ENCODE measurements at places on chromosomes 7 and 10. TPM values are rescaled to one million over a fixed set of nuclear protein-coding genes. Genes with fewer than 3 reads are reported as not detected.
A peak's percentile ranks its signal among the peaks of the same experiment; 100 is the strongest.

Gene ADAP1
- 33.3 TPM for total RNA-seq

Gene MPP7
- 124 TPM for total RNA-seq

Gene VSTM4
- total RNA-seq: 2.6 TPM

- DNase-seq: no peak
Observed at GRCh38 chr7:97024209-97025129, at the start of gene DLX5. DLX5 (minus strand) TSS chr7:97024831; CDS start chr7:97024623, 208 bp downstream.

DNA sequence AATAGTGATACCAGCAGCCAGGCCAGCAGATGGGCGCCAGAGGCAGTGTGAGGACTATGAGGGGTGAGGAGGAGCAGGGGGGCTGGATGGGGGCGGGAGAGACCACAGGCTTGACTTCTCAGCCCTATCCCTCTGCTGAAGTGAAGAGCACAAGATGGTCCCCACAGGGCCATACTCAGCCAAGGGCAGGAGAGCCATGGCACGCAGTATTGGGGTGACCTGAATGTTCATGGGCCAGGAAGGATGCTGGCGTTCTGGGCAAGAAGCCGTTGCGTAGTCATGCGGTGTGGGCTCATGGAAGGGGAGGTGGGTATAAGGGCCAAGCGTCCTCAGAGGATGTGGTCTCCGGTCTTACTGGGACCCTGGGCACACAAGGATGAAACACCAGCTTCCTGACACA is 146.3 kb downstream of the PRKAG2 start:
- DNase-seq: no peak

- no peak for DNase-seq
Observed at GRCh38 chr7:78218876-78219275, 420.3 kb downstream of the PHTF2 start.

- DNase-seq: peak; percentile 27
Observed at GRCh38 chr7:87059525-87060287, at the start of gene ELAPOR2. ELAPOR2 (minus strand) TSS chr7:87059654; CDS start chr7:87059513, 141 bp downstream.

- DNase-seq: no peak
Observed at GRCh38 chr7:81869670-81870069, 99.8 kb upstream of the HGF start.

GRCh38 chr10:62895063-62895462 is 78.9 kb upstream of the EGR2 start:
- DNase-seq: no peak

GRCh38 chr10:99433378-99434020 is 3.1 kb upstream of the GOT1 start:
- DNase-seq: no peak

DNA sequence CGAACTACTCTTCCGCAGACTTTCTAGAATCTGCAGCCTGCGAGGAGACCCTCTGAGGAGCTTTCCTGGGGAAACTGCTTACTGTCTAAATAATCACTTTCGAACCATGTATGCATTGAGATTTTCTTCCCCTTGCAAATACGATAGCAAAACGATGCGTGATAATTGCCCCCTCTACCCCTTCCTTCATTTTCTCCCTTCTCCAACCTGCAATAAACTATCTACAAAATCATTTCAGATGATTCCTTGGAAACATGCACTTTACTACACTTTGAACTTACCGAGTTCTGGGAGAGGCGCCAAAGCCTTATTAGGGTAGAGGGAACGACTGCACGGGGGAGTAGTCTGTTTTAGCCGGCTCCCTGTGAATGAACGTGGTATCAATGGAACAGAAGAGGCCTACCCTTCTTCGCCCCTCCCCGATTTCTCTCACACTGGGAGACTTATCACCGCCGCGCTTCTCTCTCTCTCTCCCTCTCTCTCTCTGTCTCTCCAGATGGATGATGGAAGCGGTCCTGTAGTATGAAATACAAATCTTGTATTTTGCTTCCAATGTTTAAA is at the start of gene FGFBP3:
Gene FGFBP3 (minus strand): TSS at position 370 of the 561 bp plus-strand sequence. CDS start 517 bp downstream, outside the sequence.
- peak; percentile 35 for DNase-seq
